ENCODE measurements at places on chromosomes 3 and 15.

GRCh38 chr3:85342915-85343314 is 384.1 kb downstream of the CADM2 start:
- DNase-seq, result peak; percentile 32

DNA sequence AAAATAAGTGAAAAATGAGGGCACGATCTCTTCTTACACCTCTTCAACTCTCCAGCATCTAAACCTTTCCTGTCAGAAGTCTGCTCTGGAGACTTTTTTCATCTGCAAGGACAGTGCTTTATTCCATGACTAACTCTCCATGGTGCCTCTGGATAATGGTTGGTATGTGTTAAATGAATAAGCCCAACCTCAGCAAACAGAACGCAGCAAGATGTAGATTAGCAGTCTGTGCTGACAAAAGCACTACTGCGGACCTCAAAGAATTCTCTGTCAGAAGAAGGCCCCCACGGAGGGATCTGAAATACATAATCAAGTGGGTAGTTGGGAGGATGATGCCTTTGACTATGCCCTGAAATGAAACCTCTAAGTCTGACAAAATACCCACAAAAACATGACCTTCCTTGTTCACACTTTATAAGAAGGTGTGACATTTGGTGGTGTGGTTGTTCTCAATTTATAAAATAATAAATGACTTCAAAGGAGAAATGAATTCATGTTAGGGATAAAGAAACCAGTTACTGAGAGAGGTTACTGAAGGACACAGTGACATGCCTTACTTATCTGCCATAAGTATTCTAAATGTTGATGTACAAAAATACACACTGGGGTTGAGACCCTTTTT is 43.2 kb upstream of the ADCY5 start:
- no peak for DNase-seq

- no peak for DNase-seq
These were observed 39.6 kb downstream of the DAPK2 start for GRCh38 chr15:64006642-64007041.

DNA sequence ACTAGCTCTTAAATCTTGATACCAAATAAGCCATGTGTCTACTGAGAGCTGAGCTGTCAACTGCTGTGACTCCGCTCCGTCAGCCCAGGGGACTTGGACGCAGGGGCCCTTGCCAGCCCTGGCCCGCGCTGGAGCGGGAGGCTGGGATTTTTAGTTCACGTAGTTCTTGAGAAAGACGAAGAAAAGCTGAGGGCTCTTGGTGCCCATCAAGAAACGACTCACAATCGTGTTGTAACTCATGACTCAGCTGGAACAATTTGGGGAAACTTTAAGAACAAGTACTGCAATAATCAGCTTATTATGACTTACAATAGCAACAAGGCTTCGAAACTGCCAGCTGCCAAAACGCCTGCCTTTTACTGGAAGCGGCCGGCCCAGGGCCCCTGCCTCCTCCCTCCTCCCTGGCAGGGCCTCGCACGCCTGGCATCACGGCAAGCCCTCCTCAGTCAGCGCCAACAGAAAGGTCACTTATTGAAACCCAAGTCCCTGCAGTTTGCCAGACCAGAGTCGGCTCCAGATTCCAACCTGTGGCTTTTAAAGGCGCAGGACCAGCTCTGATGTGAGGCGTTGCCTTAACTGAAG is 60.3 kb downstream of the RGMA start:
- DNase-seq, result peak; percentile 58

- no peak for DNase-seq
These were observed 7.9 kb downstream of the RAP2B start for GRCh38 chr3:153169793-153170383.

- no peak for DNase-seq
These were observed 50.3 kb downstream of the MED12L start for GRCh38 chr3:151135541-151136337.

GRCh38 chr3:155131104-155131503 is 51.0 kb downstream of the MME start:
- no peak for DNase-seq

Data from hippocampal formation (tissue), 2 donors.